ENCODE measurements at places on chromosomes 1 and 21.
A peak's percentile ranks its signal among the peaks of the same experiment; 100 is the strongest.

DNA sequence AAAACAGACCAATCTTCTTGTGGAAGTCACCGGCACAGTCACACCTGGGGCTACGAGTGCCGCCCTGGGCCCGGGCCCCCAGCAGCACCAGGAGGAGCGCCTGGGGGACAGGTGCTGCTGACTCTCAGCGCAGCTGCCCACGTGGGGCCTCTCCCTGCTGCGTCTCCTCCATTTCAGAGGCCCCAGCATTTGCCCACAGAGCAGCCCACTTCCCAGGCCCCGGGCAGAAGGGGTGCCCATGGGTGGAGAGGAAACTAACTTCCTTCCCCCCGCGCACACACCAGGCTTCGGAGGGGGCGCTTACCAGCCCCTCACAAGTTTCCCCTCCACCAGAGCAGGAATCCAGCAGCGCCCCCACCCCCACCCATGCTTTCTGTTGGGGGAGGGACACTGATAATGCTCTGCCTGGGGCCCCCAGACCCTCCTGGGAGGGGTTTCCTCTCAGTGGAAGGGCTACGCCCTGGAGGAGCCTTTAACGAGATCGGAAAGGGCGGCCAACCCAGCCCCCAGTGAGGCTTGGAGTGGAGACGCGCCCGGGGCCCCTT is 440 bp downstream of the TNFRSF25 start:
- DNase-seq = peak; percentile 35

DNA sequence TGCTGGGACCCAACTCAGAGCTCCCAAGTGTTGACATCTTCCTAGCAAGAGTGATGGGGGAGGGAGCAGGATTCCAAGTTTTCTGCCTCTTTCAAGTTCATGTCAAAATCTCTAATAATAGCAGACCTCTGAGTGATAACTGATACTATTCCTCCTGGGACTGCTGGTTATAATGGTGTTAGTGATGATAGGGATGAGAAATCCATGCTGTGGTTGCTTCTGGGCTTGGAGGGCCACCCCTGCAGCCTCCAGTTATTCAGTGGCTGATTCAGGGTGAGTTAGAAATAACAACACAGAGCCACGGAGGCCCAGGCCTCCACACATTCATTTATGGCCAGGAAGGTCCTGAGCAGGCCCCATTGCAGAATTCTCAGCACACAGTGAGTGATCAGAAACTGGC is 40.6 kb upstream of the ARTN start:
- DNase-seq = no peak

DNA sequence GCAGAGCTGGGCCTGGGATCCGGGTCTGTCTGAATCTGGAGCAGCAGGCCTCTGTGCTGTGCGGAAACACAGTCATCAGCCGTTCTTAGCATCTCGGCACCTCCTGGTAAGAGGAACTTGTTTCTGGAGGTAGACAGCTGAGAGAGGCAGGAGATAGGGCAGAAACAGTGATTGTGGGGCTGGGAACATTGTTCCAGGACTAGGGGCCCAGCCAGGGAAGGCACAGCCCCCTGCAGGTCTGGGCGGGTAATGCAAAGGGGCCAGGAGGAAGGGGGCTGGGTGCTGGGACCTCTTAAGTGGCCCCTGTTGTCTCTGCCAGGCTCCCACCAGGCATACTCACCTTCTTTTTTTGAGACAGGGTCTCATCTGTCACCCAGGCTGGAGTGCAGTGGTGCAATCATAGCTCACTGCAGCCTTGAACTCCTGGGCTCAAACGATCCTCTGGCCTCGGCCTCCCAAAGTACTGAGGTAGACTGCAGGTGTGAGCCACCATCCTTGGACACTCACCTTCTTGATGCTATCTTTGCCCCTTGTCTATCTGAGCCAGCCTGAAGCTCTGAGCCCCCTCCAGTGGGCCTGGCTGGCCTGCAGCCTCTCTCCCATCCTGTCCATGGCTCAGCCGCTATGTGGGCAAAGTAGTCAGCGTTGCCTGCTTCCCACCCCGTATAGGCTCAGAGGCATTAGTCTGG is 134.3 kb upstream of the ZBTB40 start:
- no peak for DNase-seq

GRCh38 chr1:113073479-113073950 is 517 bp downstream of the LRIG2 start:
- no peak for DNase-seq

DNA sequence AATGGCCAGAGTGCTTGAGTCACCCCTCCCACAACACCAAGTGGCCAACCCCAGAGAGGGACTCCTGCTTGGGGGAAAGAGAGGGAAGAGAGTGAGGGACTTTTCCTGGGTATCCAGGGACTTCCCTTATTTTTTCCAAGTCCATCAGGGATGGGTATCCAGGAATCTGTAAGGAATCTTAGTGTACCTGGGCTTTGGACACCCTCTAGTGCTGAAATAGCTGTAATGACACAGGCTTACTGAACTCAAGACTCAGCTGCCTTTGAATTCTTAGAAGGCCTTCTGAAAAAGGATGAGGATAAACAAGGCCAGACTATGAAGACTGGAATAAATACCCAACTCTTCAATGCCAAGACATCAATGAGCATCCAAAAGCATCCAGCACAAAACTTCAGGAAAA is 12.0 kb downstream of the TSHB start:
- no peak for DNase-seq

GRCh38 chr1:210588946-210589345 is 260.2 kb downstream of the HHAT start:
- DNase-seq = no peak

DNA sequence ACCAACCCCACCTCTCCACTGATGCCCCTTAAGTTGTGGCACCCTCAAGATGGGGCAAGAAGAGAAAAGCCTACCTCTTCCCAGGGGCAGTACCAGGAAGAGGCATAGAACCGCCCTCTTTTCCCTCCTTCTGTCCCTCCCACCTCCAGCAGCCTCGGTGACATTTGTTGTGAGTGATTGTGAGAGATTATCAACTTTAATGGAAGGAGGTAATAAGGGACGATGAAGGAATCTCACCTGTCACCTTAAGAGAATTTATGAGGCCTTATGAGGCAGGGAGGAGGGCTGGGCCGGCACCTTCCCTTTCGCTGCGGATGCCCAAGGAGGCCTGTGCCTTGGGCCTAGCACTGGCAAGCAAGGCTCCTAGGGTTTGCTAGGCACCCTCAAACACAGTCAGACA is 1.4 kb upstream of the ADGRB2 start:
- no peak for DNase-seq

- peak; percentile 9 for DNase-seq
These were observed 636 bp downstream of the INTS3 start for GRCh38 chr1:153728305-153729066.

DNA sequence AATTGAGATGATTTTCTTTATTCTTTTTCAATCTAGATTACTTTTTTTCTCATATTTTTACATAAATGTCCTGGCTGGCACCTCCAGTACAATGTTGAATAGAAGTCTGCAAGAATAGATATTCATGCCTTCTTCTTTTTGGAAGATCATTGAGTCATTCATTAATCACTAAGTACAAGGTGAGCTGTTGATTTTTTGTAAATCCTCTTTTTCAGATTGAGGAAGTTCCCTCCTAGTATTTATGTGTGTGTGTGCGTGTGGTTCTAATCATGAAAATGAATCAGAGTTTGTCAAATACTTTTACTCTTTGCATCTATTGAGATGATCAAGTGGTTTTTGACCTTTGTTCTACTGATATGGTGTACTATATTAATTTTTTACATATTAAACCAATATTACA is 859.3 kb downstream of the KCNT2 start:
- DNase-seq = no peak

- DNase-seq = no peak
These were observed 6.2 kb downstream of the LIN9 start for GRCh38 chr1:226302731-226303130.

- no peak for DNase-seq
These were observed 173.6 kb upstream of the SGIP1 start for GRCh38 chr1:66360285-66360724.

DNA sequence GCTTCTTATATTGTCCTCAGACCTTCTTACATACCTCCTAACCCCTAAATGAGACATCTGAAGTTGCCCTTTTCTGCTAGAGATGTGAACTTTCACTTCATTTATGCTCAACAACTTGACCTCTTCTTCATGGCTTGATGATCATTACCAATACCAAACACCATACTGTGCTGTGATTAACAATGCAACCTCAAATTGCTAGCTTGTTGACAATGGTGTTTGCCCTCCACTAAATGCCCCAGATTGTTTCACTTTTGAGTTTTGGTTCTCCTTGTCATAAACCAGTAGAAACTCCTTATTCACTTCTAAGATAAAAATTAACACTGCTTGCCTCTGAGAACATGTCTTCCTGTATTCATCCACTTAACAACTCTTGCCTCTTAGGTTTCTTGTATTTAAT is 5.6 kb downstream of the JAK1 start:
- no peak for DNase-seq

DNA sequence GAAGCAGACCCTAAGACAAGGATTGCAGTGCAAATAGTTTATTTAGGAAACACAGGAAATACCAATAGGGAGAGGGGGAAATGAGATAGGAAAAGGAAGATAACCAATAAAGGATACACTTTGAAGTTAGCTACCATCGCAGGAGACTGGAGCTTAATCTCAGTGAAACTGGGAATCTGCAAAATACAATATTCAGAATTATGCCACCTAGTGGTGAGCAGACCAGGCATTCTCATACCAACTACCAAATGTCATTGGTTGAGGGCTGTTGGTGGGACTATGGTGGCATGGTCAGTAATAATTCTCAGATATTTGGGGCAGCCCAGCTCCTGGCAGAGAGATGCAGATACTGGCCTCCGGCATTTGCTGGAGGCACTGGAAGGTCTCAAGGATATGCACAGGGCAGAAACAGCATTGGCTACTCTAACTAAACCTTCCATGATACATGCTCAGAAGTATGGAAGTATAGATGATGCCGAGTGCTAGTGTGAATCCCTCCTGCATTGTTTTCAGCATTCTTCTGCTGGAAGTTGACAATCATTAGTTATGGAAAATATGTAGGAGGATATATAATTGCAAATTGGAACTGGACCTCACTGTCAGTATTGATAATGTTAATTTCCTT is 11.8 kb upstream of the ZFP69B start:
- peak; percentile 44 for DNase-seq

DNA sequence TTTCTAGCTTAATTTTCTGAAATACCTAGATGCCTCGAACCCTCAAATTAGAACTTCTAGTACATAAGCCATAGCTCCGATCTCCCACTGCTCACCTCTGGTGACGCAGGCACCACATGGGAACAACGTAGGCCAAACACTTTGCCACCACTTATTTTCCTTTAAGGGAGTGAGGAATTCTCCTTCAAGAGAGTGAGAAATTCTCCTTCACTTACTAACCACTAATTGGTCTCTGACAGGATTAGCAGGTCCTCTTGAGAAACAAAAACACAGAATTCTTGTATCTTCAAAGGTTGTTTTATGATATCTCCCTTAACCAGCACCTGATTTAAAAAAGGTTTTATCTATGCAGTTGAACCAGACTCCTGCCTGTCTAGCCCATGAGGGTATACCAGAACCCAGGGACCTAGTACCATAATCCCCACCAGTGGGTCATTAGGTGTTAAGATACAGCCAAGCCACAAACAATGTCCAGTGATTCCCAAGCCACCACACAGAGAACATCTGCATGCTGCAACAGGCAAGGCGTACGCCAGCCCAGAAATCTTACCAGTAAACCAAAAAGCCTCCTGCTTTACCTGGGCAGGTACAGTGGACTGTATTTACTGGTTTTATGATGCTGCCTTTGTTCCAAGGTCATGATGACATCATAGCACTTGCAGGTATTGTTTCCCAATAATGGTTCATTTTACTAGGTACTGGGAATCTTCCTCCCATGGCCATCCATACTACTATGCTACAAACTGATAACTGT is 20.3 kb upstream of the CXADR start:
- no peak for DNase-seq

- DNase-seq = no peak
These were observed 73.9 kb downstream of the MATN1 start for GRCh38 chr1:30649321-30649991.

- DNase-seq = no peak
These were observed 1.5 kb upstream of the KRTAP10-6 start for GRCh38 chr21:44593598-44594405.

DNA sequence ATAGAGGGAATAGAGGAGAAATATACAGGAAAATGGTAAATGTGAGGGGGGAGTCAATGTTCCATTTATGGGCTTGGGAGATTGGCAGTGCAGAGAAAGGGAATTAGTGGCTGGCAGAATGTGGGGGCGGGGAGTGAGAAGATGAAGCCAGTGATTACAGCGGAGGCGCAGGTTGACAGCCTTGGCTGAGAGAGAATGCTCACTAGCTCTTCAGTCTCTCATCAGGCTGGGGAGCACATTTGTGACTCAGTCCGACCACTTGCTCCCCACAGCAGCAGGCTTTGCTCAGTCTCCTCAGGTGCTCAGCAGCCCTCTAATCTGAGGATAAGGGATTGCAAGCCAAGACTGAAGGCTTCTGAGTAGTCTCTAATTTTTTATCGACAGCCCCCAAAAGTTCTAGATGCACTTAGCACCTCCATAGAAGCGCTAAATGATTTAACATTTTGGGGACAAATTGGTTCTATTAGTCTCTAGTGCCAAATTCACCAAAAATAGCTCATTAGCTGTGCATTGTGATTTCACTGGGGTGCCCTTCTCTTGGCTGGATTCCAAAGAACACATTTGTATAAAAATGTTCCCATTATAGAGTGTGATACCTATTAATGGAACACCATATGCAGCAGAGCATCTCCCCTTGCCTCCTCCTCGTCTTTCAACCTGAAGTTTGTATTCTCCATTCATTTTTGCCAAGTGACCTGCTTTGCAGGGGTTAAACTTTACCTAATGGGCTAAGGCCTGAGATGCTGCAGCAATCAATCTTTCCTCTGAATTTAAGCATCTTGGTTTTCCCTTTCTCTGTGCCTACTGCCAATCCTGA is 191.8 kb downstream of the ZNF326 start:
- DNase-seq = no peak

- DNase-seq = peak; percentile 75
These were observed 121.0 kb upstream of the IRF2BP2 start for GRCh38 chr1:234730770-234731568.

DNA sequence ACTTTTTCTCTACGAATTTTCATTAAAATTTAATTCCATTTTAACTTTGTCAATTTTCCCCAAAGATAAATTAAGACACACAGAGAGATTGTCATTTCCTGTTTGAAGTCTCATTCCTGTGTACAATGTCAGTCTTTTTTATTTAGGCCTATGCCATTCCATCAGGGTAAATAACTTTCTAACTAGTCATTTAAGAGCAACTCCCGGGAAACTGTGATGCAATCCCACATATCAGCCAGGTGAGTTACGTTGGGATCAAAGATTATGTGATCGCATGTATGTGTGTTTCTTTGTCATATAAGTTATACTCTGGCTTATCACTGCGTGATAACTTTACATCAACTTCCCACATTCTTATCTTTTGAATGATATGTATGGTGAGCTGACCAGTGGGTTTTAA is 86.1 kb upstream of the S1PR1 start:
- no peak for DNase-seq

- DNase-seq = no peak
These were observed 67.3 kb downstream of the STUM start for GRCh38 chr1:226615876-226616275.

- no peak for DNase-seq
These were observed 24.8 kb downstream of the GPR137B start for GRCh38 chr1:236167154-236167553.

Measured in CD4-positive, alpha-beta T cell treated with Interleukin-15 for 4 hours (primary cell).